ENCODE measurements at places on chromosomes 12 and 14.

DNA sequence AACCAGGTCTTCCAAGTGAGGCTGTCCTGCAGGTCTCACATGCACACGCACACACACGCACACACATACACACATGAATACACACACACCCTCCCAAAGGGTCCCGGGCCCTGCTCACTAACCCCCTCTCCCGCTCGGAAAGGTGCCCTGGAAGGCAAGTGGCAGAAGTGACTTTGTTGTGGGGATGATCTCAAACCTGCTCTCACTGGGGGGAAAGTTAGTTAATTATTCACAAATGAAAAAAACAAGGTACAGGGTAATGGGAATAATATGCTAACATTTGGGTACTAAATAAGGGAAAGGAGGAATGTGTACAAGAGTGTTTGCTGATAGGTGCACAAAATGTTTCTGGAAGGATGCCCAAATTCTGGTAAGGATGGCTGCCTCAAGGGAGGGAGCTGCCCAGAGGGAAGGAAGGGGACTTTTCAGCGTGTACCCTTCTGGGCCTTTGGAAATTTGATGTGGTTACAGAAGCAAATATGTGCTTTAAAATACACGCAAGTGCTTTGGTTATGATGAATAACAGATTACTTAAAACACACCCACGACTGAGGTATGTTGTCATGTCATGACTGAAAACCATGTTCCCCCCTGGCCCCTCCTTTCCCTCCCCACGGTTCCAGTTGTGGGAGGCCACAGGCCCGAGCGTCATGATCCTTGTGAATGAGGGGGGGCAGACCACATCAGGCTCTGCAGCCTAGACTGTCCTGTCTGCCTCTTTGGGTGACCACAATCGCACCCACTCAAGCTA, 43.3 kb upstream of the PLEKHG6 start:
- DNase-seq: no peak

DNA sequence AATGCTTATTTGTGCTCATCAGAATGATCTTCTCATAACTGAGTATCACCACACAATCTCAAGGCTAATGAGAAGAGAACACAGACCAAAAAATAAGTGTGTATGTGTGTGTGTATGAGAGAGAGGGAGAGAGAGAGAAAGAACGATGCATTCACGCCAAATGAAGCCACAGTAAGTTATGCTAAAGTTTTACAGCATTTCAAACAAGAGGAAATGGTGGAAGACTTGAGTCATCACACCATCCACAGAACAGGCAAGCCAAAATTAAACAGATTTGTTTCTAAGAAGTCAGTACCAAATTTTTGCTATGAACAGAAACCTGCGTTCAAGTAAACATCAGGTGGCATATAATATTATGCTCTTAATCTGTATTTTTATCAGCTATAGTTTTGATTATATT, 141.2 kb downstream of the MED13L start:
- DNase-seq: no peak

- DNase-seq: no peak
These were observed 10.4 kb upstream of the SALL2 start for GRCh38 chr14:21536418-21537089.

DNA sequence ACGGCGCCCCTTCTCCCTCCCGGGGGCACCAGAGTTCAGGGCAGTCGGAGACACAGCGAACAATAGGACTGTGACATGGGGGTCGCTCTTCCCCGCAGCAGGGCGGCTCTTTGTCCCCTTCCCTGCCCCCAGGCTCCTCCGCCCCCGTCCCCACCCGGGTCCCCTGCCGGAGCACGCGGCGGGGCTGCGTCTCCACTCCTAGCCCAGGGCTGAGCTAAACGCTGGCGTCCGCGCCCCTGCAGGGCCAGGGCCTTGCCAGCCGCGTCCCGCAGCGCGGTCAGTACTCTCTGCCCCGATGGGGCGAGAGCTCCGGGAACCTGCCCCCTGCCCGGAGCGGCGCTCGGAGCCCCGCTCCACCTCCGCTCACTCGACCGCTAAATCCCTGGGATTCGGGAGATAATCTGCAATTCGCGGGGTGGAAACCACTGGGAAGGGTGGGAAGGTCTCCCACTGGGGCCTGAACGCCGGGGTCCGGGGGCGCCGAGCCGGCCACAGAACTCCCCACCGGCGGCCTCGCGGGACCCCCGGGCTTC, 825 bp upstream of the CCDC85C start:
- no peak for DNase-seq

DNA sequence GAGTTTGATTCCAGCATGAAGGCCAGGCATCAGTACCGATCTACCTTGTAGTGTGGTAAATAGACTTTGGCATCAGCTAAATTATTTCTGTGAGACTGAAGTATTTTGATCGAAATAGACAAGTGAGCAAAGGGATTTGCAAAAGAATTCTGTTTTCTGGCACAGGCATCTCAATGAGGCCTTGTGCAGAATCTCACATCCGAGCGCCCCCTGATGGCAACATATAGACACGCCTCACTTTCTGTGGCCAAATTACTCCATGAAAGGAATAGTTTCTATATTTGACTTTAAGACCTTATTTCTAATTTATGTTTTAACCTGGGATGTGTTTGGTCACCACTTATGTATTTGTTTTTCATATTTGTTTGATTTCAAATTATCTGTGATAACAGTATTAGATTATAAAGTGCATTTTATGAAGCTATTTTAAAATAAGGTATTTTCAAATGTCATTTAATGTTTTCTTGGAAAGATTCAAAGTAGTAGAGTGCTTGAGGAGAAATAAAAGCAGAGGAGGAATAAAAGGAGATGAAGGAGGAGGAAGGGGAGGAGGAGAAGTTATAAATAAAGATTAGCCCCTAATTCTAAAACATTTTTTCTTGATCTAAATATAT, 731.9 kb downstream of the NRXN3 start:
- no peak for DNase-seq

DNA sequence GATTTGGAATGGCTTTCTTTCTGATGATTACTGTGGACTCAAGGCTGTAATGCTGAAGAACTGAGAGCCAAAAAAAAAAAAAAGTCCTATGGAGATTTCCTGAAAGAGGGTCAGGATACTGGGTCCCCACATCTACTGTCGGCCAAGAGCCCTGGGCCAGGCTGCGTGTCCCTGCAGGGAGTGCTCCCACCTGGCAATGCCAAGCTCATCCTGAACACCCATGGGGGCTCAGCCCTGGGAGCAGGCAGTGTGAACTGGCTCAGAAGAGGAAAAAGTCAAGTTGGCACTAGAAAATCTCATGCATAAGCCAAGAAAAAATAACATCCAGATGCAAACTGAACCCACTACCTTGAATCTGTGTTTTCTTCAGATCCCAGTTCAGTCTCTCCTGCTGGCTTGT, 35.0 kb upstream of the SMOC1 start:
- no peak for DNase-seq

DNA sequence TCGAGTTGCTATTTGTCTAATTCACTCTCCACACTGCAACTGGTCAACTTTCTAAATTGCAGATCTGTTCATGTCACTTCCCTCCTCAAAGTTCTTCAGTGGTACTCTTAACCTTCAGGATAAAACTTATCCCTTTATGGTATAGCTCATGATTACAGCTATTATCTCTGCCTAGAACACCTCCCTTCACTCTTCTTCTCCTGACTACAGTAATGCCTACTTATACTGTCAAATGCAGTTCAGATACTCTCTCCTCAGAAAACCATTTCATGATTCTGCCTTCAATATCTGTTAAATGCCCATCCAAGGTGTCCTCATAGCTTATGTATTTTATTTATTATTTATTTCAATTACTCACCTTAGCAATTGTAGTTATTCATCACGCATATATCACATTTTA, 85.5 kb downstream of the FAR2 start:
- DNase-seq: no peak

GRCh38 chr14:90608929-90609341, 207.3 kb downstream of the TTC7B start:
- no peak for DNase-seq

DNA sequence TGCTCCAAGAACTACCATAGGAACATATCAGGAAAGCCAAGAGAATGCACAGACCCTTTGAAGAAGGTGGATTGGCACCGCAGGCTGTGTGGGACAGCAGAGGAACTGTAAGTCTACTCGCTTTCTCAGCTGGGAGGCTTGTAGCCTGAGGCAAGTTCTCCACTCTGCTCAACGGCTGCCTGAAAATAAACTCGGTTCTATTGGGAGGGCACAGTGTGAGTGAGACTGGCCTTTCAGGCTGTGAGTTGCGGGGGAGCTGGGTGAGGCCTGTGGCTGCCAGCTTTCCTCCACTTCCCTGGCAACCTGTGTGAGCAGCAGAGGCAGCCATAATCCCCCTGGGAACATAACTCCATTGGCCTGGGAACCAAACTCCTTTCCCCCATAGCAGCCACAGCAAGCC, 132.1 kb downstream of the ANKS1B start:
- no peak for DNase-seq

All from NCI-H526 treated with DMSO at 0.1 percent for 48 hours (cell line).